ENCODE measurements at places on chromosomes 1 and 21.

- no peak for DNase-seq
Observed at GRCh38 chr1:29281571-29281970, 45.2 kb downstream of the PTPRU start.

- no peak for DNase-seq
Observed at GRCh38 chr1:15028616-15029015, 124.9 kb upstream of the TMEM51 start.

GRCh38 chr1:182141040-182141439 is 79.5 kb upstream of the ZNF648 start:
- DNase-seq, result no peak

- DNase-seq, result no peak
Observed at GRCh38 chr1:67615886-67616285, 69.1 kb upstream of the GADD45A start.

GRCh38 chr1:246491551-246492053 is 15.5 kb downstream of the SMYD3 start:
- no peak for DNase-seq

DNA sequence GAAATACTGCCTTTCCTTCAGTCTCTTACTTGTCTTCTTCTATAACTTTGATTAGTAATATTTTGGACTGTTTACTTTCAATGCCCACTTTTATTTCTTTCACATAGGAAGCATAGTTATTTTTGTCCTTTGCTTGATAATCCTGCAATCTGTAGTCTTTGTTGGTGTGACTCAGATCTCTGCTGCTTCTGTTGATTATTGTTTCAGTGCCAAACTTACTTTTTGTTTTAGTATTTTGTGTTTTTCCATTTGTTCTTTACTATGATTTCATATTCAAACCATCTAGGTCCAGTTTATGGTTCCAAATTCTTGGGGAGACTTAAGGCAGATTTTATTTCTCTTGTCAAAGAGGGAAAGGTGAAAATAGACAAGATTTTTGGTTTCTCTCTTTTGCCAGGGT is 399.9 kb downstream of the HLX start:
- no peak for DNase-seq

GRCh38 chr1:110752941-110753725 is 78.4 kb upstream of the KCNA3 start:
- DNase-seq, result no peak

DNA sequence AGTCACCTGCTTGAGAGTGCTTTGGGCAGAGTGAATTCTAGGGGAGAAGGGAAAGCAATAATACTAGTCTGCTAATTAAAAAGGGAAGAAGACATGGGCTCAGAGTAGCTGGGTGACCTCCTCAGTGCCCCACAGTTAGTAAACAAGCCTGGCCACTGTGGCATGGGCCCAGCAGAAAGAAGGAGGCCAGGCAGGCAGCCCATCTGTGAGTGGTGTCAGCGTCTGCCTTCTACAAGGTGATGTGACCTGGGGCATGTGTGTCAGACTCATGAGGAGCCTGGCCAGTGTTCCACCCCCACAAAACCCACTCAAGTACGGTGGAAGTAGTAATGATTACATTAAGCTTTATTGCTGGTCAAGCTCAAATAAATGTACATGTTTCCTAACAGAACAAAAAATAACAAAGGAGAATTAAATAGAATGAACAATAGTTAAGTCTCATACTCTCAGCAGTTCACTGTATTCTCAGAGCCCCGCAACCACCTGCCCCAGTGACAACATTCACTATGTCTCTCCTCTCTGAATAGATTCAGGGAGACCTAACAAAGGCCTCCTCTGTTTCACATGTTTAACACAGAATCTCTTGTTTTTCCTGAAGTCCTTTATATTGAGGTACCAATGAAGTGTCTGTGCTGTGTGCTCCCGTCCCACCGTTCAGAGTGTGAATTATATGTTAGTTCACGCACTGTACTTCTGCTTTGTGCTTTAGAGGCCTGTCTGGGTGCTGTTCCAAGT is 32.5 kb downstream of the SLC22A15 start:
- no peak for DNase-seq

GRCh38 chr1:37479255-37480124 is 5.1 kb downstream of the ZC3H12A start:
- DNase-seq, result peak; percentile 92

DNA sequence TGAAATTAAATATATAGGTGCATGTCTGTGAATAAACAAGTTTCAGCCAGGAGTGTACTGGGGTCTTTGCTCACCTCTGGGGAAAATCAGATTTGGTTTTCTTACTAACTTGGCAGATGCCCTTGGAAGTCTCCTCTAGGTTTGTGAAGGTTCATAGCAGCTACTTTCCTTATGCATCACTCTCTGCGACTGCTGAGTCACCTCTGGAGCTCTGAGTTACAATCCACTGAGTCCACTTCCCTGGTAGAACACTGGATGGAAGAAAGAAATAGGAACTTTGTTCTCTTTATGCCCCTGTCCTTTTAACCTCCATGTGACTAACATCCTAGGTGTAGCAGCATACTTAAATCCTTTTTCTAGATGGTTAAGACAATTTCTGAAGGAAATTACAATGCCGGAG is 4.4 kb upstream of the FASLG start:
- DNase-seq, result peak; percentile 40

DNA sequence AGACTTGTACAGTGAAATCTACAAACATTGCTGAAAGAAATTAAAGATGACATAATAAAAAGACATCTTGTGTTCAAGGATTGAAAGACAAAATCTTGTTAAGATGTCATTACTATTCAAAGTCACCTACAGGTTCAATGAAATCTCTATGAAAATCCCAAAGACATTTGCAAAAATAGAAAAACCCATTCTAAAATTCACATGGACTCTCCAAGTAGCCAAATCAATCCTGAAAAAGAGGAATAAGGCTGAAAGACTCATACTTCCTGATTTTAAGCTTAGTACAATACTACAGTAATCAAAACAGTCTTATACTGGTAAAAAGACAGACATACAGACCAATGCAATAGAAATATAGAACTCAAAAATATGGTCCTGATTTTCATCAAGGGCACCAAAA is 78.6 kb downstream of the PCSK9 start:
- no peak for DNase-seq

DNA sequence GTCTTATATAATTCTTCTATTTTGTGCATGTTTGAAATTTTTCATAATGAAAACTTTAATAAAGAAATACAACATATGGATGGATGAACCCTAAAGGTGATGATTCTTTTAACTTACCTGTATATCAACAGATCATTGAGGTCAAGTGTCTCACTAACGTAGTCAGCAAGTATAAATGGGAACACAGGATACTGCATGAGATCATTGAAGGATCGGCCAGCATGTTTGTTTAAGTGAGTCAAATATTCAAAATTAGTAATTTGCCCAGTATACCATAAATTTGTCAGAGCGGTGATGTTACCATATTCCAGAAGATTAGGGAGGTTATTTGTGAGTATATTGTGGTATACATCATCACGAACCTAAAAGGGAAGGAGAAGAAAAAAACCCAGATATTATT is 71.0 kb upstream of the GNG4 start:
- no peak for DNase-seq

DNA sequence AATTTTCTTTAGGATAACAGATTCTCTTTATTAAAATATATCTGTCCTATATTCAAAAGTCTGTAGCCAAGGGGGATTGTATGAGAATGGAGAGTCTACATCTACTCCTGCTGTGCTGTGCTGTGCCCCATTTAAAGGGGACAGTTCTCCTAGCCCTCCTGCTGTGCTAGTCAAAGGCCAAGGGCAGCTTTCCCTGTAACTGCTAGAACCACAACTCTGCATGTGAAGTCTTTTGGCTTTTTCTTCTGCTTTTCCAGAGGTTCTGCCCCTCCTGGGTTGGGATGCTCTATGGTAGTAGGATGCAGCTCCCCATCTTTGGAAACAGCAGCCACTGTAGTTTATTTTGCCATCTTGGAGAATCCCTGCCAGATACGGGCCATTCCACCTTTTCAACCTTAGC is 197.5 kb upstream of the JUN start:
- DNase-seq, result no peak

DNA sequence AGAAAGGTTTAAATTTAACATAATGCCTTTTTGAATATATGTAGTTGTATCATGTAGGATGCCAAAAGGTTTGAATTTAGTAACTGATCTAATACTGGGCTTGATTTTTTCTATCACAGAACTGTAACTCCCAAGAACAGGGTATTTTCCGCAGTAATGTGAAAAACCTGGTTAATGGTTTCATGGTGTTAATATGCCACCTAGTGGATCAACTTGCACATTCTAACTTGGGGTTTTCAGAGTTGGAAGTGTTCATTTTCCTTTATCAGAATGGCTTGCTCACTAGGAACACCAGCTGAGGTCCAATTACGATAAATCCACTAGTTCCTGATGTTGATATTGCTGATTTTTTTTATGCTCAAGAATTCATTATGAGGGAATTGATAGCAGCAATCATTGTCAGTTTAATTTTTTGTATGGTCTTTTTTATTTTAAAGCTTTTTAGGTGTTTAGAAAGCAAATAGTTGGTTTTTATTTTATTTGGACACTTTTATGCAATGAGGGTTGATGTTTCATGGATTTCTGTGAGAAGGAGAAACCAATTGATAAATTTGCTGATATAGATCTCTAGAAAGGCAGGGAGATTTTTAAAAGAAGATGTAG is 157.2 kb downstream of the PLA2G4A start:
- peak; percentile 42 for DNase-seq

All from Caki2 (cell line).